ENCODE measurements at places on chromosomes 3 and 15. TPM values are rescaled to one million over a fixed set of nuclear protein-coding genes. Genes with fewer than 3 reads are reported as not detected.

The CASR gene
- not detected for total RNA-seq

The MITF gene
- total RNA-seq, result 5.8 TPM

The ITIH3 gene
- total RNA-seq, result not detected

The GTF2E1 gene
- 22.4 TPM for total RNA-seq

The STRC gene
- 0.08 TPM for total RNA-seq

The CLDN18 gene
- not detected for total RNA-seq

The AP3S2 gene
- 60.9 TPM for total RNA-seq

The ANO10 gene
- total RNA-seq, result 20.0 TPM

The IL20RB gene
- 61.5 TPM for total RNA-seq

The POPDC2 gene
- 0.06 TPM for total RNA-seq
